ENCODE measurements at places on chromosomes 2 and 18.
A peak's percentile ranks its signal among the peaks of the same experiment; 100 is the strongest.

DNA sequence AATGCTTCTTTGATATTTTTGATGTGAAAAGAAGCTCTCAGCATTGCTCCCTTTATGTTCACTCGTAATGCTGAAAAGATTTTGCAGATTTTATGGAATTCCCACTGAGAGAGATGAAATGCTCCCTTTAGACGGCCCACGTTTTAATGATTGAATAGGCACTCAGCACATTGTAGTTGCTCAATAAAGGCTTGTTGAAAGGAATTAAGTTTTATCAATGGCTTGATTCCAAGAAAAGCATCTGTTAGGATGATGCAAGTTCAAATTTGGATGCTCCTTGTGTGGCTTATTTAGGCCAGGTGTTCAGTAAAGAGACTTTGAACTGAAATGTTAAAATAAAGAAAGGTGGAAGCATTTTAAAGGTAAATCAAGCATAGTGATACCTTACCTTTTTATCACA, 725.1 kb downstream of the EPHA4 start:
- DNase-seq, result no peak

- no peak for DNase-seq
Measured at GRCh38 chr2:174780191-174780840, 16.0 kb upstream of the CHRNA1 start.

DNA sequence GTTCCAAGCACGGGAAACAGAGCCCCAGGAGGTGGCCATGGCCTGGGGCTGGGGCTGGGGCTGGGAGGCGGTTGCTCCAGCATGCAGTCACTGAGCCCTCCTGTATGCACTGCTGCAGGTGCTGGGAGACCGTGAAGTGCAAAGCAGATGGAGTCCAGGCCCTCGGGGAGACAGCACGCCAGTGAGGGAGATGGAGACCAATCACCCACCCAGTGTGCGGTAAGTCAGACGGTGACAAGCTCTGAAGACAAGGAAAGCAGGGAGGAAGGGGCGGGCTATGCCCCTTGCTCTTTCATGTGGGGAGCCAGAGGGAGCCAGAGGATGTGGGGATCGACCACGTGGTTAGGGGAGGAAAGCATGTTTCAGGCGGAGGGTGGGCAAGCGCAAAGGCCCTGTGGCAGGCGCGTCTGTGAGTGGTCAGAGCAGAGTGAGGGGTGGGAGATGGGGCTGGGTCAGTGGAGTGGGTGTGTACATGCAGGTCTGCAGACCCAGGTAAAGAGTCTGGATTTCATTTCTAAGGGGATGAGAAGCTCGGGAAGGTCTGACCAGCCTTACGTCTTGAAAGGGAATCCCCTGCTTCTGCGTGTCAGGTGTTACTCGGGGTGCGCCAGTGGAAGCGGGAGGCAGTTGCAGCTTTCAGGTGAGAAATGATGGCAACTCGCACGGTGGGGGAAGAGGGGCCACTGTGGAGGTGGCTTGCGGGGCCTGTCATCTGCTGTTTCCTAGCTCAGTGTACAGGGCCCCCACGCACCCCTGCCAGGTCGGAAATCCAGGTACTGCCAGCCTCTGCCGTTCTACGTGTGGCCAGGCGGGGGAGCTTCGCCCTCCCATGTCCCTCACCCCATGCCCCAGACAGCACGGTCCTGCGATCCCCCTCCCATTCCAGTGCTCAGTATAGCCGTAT, 19.4 kb downstream of the RRM2 start:
- no peak for DNase-seq

- no peak for DNase-seq
Measured at GRCh38 chr18:3852321-3852720, 402.3 kb downstream of the TGIF1 start.

DNA sequence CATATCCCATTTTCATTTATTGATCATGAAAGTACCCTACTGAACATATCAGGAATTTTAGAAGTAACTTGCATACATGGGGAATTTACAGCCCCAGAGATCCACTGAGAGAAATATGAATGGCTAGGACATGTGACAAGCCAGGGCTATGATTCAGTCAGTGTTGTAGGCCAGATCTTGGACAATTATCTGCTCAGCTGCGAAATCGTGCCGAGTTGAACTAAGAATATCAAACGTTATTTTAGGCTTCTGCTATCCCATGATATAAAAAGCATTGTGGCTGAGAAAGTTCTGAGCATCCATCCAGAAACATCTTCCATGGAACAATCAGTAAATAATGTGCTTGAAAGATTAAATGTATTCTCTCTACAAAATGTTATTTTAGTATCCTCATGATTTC, 85.7 kb upstream of the UNC80 start:
- DNase-seq, result no peak

GRCh38 chr18:6677086-6677485, 52.4 kb upstream of the ARHGAP28 start:
- no peak for DNase-seq

GRCh38 chr18:5943514-5943913, 48.2 kb upstream of the TMEM200C start:
- DNase-seq, result no peak

DNA sequence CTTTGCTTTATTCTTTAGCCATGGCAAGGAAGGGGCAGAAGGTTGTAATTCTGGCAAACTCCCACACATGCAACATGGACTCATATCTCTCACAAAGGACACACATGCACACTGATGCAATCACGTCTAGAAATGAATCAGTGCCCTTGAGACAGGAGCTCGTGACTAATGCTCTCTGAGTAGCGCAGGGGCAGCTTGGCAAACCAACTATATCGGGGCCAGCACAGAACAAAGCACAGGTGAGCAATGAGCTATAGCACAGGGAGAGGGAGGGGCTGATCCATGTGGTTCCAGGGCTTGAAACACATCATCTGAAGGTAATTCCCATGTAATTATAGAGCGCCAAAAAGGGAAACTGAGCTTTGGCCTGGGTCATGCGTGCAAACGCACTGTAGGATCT, 165.2 kb upstream of the KLF7 start:
- no peak for DNase-seq

DNA sequence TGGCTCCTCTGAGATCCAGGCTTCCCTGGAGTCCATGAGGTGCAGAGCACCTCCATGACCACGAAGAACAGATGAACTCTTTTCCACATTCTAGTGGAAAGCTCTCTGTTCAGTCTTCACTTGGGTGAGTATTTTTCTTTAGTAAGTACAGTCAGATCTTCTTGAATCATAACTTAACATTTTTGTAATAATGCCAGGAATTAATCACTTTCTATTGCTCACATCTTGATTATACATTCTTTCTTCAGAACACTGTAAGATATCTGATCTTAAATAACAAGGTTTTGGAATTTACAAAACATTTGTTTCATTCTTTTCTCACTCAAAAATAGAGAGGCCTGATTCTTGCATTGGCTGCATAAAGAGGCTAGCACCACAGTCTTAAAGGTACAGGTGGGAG, 45.4 kb upstream of the RND3 start:
- no peak for DNase-seq

- no peak for DNase-seq
Measured at GRCh38 chr2:46802665-46803546, 112.7 kb downstream of the MCFD2 start.

DNA sequence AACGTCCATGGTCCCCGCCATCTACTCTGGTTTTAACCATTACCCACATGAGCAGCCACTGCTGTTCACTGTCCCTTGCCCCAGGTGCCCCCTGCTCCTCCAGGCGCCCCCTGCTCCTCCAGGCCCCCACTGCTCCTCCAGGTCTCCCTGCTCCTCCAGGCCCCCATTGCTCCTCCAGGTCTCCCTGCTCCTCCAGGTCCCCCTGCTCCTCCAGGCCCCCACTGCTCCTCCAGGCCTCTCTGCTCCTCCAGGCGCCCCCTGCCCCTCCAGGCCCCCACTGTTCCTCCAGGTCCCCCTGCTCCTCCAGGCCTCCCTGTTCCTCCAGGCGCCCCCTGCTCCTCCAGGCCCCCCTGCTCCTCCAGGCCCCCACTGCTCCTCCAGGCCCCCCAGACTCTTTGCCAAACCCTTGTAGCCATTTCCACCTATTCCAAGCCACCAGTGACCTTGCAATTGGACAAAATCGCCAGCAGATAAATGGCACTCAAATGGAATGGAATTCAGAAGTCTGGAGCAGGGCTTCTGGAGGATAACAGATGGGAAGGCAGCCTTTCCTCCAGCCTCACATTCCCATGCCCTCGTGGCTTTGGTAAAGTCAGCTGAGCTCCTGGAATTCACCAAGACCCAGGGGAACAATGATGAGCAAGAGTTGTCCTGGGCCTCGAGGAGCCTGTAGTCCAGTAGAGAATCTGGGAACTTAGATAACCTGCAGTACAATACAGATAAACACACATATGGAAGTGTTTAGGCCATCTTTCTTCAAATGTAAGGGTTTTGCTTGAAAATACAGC, 13.3 kb upstream of the RPL31 start:
- DNase-seq, result no peak

GRCh38 chr18:7808992-7809391, 241.9 kb downstream of the PTPRM start:
- DNase-seq, result no peak

- no peak for DNase-seq
Measured at GRCh38 chr2:163906410-163906809, 170.6 kb upstream of the FIGN start.

GRCh38 chr2:174333017-174333371, 1.8 kb upstream of the SP9 start:
- DNase-seq, result no peak

- DNase-seq, result no peak
Measured at GRCh38 chr2:219592736-219593135, 4.9 kb upstream of the STK11IP start.

GRCh38 chr18:25830787-25831186, 259.6 kb downstream of the SS18 start:
- no peak for DNase-seq

DNA sequence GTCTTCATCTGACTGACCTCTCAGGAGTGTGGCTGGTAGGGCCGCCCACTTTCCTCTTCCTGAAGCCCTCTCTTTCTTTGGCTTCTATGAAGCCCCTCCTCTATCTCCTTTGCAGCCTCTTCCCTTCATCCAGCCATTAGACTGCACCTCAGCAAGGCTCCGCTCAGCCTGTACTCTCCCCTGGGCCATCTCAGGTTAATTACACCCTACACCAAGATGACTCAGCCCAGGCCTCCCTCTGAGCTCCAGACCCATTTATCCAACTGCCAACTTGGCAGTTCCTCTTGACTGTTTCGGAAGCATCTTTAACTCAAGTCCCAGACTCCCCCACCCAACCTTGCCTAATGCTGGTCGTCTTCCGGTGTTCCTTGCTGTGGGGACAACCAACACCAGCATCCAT, 5.8 kb upstream of the WNT6 start:
- DNase-seq, result no peak

DNA sequence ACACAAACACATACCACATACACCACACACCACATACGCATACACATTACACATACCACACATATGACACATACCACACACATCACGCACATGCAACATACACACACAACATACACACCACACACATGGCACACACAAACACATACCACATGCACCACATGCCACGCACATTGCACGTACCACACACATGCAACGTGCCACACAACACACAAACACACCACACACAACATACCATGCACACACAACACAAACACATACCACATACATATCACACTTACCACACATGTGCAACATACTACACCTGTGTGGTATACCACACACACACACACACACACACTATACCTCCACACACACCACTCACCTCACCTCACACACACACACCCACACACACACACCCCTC, 15.0 kb downstream of the TMEM177 start:
- DNase-seq, result no peak

- no peak for DNase-seq
Measured at GRCh38 chr2:96631804-96632435, 6.2 kb downstream of the KANSL3 start.

DNA sequence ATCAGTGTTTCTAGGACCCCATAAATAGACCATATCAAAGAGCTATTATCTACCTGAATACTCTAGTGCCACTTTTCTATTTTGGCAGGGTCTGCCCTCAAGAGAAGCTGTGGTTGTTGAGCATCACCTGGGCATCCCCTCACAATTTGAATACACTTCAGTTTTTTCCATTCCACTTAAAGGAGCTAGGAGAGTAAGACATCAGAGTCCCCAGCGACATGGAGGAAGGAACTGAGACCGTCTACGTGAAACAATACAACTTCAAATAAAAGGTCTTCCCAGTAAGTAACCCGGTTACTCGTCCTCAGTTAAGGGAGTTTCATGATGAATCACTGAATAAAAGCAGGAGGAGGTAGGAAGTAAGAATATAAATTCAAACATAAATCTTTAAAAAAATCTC, 206.7 kb downstream of the AFF3 start:
- no peak for DNase-seq

GRCh38 chr18:75129717-75130477, 79.0 kb downstream of the PTGR3 start:
- no peak for DNase-seq

GRCh38 chr2:88692187-88692586, 714 bp downstream of the RPIA start:
- DNase-seq, result peak; percentile 26

GRCh38 chr2:174282441-174282840, 34.1 kb upstream of the OLA1 start:
- DNase-seq, result no peak

GRCh38 chr2:109280804-109281203, 151.8 kb downstream of the SH3RF3 start:
- DNase-seq, result no peak

- DNase-seq, result no peak
Measured at GRCh38 chr2:64213532-64214275, 69.5 kb upstream of the PELI1 start.

DNA sequence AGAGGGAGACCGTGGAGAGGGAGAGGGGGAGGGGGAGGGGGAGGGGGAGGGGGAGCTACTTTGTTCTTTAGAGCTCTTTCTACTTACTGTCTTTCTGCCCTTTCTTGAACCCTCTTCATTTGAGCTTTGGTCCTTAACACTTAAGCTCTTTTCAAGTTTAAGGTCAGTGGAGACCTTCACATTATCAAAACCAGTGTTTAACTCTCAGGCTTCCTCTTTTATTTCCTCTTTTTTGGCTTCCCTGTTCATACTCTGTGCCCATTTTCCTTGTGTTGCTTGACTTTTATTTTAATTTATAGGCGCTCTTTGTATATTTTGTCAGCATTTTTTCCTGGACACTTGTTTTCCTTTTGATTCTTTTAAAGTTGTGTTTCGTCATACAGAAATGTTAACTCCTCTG, 37.1 kb downstream of the ACSL3 start:
- DNase-seq, result no peak

- no peak for DNase-seq
Measured at GRCh38 chr2:58851598-58851997, 610.5 kb upstream of the FANCL start.

DNA sequence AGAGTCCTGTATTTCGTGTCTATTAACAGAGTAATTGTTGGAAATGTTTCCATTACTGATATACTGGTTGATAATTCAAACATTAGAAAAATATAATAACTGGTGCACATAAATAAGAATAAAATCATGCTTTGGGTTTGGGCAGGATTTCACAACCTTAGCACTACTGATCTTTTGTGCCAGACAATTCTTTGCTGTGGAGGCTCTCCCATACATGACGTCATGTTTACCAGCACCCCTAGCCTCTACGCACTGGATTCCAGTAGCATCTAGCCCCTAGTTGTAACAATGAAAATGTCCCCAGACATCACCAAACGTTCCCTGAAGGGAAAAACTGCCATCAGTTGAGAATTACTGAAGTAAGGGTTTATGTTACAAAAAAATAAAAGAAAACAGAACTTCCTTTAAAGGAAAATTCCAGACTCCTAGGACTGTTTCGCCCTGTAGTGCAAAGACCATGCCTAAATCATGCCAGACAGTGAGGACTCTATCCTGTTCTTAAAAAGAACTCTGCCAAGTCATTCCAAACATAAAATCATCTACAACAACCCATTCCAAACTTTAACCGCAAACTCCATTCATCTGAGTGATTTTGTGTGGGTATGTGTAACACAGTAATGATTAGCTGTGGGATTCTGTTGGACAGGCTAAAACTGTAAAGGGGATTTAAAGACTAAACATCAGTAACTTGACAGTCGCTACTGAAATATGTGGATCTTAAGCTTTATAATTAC, 313.4 kb upstream of the CCDC68 start:
- DNase-seq, result no peak

Data from CMK (cell line).